ENCODE measurements at places on chromosomes 2 and 18. TPM values are rescaled to one million over a fixed set of nuclear protein-coding genes. Genes with fewer than 3 reads are reported as not detected.

DNA sequence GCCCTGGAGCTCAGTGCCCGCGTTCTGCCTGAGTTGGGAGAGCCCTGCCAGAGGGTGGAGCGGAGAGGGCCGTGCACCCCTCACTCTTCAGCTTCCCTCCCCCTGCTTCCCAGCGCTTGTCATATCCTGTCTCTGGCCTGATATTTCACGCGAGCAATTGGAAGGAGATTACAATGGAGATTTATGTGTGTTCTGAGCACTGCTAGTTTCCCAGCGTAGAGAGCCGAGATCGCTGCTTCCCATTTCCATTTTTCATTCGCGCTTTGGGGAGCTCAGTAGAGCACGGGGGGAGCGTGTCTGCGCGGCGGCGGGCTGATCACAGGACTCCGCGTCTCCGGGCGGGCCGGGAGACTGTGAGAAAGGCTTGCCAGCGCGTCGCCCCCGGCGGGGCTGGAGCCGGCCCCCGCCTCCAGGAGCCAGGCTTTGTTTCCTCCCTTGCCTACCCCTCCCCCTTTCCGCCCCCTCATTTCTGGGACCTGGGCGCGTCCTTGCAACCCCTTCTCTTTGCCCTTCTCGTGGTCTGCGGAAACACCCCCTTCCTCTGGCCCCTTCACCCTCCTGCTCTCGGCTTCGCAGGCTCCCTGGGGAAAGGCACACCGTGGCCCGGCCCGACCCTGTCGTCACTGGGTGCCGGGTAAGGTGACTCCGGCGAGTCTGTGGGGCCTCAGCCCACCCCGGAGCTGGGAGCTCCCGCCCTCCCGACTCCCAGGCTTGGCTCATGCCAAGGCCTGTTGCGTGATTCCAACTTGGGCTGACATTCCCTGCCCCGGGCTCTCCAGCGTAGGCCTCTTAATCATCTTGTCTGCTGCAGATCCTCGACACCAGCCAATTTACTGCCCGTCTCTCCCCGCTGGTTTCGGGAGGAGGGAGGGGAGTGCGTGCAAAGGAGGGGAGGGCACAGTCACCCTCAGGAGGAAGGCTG, 5.8 kb downstream of the DLX2 start:
- no peak for DNase-seq

DNA sequence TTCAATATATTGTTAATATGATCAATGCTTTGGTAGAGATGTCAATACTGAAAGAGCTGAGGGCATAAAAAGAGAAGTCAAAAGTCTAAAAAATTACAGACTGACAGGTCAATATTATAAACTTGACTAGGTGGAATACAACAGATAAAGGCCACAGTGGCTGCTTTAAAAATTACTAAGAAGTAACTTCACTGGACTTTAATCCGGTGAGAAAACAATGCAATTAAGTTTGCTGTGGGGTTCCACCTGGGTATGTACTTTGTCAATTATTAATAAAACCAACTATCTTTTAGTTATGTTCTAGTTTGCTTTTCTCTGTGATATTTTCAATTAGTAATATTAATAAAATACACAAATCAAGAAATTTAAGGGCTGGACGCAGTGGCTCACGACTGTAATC, 44.7 kb downstream of the RAPH1 start:
- DNase-seq = no peak

- DNase-seq = no peak
These were observed 278.3 kb downstream of the NAPG start for GRCh38 chr18:10804126-10804525.

DNA sequence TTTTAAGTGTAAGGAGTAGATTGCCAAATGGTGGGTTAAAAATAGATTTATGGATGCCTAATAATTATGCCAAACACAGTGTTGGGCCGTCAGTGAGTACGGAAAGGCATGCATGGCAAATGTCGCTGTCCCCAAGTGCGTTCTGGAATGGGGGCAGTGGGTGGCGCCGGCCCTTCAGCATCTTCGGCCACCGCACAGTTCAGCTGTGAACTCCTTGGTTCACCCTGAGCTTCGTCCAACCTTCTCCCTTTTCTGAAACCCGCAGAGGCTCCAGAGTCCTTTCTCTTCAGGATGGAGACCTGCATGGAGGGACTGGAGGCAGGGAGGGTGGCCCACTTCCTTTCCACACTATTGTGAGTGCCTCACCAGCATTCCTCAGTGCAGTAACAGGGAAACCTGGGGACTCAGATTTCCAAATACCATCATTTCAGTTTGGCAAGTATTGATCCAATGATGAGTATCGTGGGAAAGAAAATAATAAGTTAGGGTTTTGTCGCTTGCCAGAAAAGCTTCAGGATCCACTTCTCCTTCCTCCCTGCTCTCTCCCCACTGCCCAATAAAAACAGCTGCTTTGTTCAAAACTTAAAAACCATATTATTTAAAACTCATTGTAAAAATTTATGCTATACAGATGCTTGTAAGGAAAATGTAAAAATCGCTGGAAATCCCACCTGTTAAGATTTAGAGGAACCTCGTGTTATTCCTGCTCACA, 74.6 kb upstream of the TXNDC2 start:
- DNase-seq = no peak

GRCh38 chr2:190382851-190383250, 25.3 kb upstream of the MFSD6 start:
- no peak for DNase-seq

DNA sequence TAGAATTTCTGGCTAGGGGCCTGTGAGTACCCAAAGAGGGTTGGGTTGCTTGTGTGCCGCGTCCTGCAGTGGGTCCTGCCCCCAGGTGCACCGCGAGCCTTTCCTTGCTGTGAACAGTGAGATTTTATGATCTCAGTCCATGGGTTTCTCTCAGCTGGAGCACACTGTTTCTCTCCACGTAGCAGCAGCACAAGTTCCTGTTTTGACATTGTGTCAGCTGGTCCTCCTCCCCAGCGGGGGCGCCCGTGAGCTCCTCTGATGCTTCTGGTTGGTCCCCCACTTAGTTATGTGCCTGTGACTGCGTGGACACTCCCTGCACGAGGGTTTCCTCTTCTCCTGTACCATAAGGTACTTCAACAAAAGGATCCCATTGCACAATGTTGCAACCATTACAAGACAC, 29.8 kb downstream of the TSHZ1 start:
- no peak for DNase-seq

- no peak for DNase-seq
These were observed 54.8 kb upstream of the TUBA3E start for GRCh38 chr2:130252880-130253645.

- no peak for DNase-seq
These were observed 104.4 kb downstream of the TANC1 start for GRCh38 chr2:159072795-159073194.

DNA sequence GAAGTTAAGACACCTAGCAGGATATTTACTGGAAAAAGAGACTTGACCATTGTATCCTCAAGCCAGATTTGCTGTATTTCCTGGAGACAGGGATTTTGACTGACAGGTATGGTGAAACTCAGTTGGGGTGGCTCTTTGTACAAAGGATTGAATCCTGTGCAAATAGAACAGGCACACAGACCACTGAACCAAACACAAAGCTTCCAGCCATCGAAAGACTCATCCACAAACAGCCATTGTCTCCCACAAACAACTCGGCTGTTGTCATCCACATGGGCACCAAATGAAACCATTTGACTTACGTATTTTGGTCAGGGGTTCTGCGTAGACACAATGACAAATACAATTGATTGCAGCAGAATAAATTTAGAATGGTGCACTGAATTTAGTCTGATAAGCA, 15.9 kb downstream of the RNF152 start:
- DNase-seq = no peak

GRCh38 chr2:227450926-227451654, 20.9 kb upstream of the AGFG1 start:
- no peak for DNase-seq

- DNase-seq = no peak
These were observed 1752.4 kb upstream of the CELF4 start for GRCh38 chr18:39318008-39318407.

DNA sequence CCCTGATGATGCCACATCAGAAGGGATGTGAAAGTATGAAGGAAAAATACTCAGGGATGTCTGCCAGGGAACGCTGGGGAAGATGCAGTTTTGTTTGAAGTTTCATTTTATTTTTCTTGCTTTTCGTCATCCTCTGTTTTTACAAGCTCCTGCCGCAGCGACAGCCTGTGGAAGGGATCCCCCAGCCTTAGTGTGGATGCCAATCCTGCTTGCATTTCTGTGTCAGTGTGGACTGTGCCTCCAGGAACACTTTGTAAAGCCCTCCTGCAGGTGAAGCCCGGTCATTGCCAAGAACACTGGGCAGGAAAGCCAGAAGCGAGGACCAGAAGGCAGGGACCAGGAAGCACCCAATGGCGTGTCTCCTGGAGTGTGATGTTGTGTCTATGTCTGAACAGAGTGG, 234.3 kb downstream of the SEPTIN10 start:
- DNase-seq = no peak

- no peak for DNase-seq
These were observed 167.7 kb downstream of the ANAPC1 start for GRCh38 chr2:111715987-111716904.

DNA sequence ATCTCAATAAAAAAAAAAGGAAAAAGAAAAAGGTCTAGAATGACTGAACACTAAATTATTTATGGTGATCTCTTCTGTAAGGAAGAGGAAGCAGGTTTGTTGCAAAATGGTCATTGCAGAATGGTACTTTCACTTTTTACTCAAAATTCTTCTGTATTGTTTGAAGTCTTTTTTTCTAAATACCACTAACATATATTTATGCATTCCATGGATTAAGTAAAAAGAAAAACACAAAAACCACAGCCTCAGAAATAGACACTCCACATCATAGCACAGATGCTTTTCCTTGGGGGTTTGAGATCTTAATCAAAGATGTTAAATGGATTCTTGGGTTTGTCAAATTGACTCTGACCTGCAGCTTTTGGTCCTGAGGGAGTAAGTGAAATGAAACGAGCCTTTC, 47.4 kb downstream of the RHOB start:
- no peak for DNase-seq

- no peak for DNase-seq
These were observed 602.3 kb downstream of the TMEM182 start for GRCh38 chr2:103364177-103364576.

- no peak for DNase-seq
These were observed at the start of gene NRP2 for GRCh38 chr2:205682239-205682970. NRP2 (plus strand) TSS chr2:205682501; CDS start chr2:205683291, 790 bp downstream.

- no peak for DNase-seq
These were observed 15.1 kb downstream of the RDH14 start for GRCh38 chr2:18545384-18545783.

GRCh38 chr2:103959174-103960128, 894.5 kb upstream of the POU3F3 start:
- peak; percentile 21 for DNase-seq

- DNase-seq = peak; percentile 68
These were observed 32.9 kb downstream of the HS1BP3 start for GRCh38 chr2:20617892-20618467.

DNA sequence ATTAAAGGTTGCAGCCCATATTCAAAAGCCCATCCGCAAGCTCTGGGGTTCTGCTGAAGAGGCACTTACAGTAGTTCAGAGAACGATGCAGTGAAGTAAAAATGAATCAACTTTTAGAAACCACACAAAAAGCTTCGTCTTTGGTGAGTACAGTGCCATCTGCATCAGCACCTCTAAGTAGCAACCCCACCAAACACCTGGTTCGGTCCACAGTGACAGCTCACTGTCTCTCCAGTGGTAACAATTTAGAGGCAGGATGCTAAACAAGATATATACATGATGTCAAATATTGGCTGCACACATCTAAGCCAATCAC, 275.4 kb upstream of the TCF4 start:
- DNase-seq = no peak

- no peak for DNase-seq
These were observed 28.9 kb upstream of the CNOT11 start for GRCh38 chr2:101223814-101224231.

DNA sequence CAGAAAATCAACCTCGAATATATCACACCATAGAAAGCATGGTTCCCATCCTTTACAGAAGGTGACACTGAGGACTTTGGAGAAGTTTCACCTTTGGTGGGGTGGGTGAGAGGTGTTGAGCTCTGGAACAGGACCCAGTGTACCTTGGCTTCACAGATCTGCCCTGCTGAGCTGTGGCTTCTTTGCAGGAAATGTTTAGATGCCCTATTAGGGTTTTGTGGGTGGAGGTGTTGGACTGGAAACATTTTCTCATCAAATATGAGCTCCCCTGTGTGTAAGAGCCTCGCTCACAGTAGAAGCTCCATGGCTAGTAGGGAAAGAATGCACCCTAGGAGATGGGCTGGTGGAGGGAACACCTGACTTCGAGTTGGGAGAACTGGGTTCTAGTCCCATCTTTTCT, 55.6 kb downstream of the RPL37A start:
- DNase-seq = no peak

DNA sequence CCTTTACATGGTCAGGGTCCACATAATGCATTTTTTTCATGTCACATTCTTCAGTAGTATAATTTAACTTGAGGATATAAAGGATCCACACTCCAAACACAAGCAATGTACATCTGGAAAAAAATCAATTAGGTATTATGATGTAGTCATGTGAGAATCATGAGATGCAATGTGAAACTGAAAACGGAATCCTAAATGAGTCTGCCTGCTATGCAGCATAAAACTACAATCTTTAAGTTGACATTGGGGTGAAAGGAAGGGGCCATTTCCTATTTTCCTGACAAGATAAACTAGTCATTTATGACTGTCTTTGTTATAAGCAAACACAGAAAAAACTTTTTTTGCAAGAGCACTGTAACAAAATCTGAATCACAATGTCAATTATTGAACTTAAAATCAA, 27.6 kb downstream of the ST3GAL5 start:
- no peak for DNase-seq

- DNase-seq = no peak
These were observed 533 bp downstream of the HPCAL1 start for GRCh38 chr2:10303181-10303693.

- no peak for DNase-seq
These were observed at the start of gene KCNG2 for GRCh38 chr18:79797518-79798345. KCNG2 (plus strand) TSS chr18:79797938; CDS start chr18:79863668, 65,730 bp downstream.

- DNase-seq = no peak
These were observed 37.2 kb upstream of the POLE4 start for GRCh38 chr2:74921236-74921736.

DNA sequence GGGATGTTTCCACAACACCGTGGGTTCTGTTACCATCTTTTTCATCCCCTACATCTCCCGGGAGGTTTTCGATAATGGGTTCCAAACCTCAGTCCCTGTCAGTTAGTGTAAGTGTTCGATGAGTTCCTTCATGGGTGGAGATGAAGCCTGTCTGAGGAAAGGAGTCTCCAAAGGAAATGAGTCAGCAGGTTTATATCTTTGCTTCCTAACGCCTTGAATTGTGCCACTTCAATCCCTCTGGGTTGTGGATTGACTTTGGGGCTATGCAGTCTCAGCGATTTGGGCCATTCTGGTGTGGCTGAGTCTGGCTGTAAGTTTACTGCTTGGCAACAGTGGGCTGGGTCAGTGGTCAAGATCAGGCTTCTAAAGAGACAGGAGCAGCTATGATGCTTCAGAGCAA, 1.2 kb downstream of the SERPINB5 start:
- no peak for DNase-seq

The CDK15 gene
- polyA plus RNA-seq = 1.0 TPM

The CAPN14 gene
- polyA plus RNA-seq = 0.04 TPM

The UGT1A4 gene
- polyA plus RNA-seq = not detected

The NEU4 gene
- 0.63 TPM for polyA plus RNA-seq

The MTHFD2 gene
- polyA plus RNA-seq = 30.0 TPM

The HOXD12 gene
- polyA plus RNA-seq = 0.86 TPM

The COLEC11 gene
- 1.6 TPM for polyA plus RNA-seq

The SF3B1 gene
- polyA plus RNA-seq = 476 TPM

The OR6B2 gene
- not detected for polyA plus RNA-seq

The KYNU gene
- polyA plus RNA-seq = 5.6 TPM

The CD28 gene
- 2.1 TPM for polyA plus RNA-seq

The CDH2 gene
- 104 TPM for polyA plus RNA-seq

The LOXHD1 gene
- polyA plus RNA-seq = 0.85 TPM
